ENCODE measurements at places on chromosomes 13 and 19.

- no peak for DNase-seq
These were observed 74.9 kb downstream of the SOX1 start for GRCh38 chr13:112141643-112142400.

GRCh38 chr13:48118030-48118429, 23.1 kb upstream of the MED4 start:
- no peak for DNase-seq

- peak; percentile 57 for DNase-seq
These were observed 10.6 kb downstream of the FZR1 start for GRCh38 chr19:3516675-3517207.

- DNase-seq, result no peak
These were observed 11.7 kb upstream of the ZNF14 start for GRCh38 chr19:19744641-19745040.

- DNase-seq, result no peak
These were observed 3.2 kb downstream of the EHD2 start for GRCh38 chr19:47716270-47716937.

GRCh38 chr13:90883592-90883991, 463.9 kb upstream of the MIR17HG start:
- no peak for DNase-seq

GRCh38 chr19:2053601-2054389, 2.8 kb upstream of the MKNK2 start:
- no peak for DNase-seq

- DNase-seq, result no peak
These were observed 11.7 kb downstream of the NKPD1 start for GRCh38 chr19:45149129-45149528.

- no peak for DNase-seq
These were observed 81.3 kb downstream of the SLITRK6 start for GRCh38 chr13:85717921-85718320.

- DNase-seq, result no peak
These were observed 55.6 kb downstream of the RCBTB2 start for GRCh38 chr13:48477191-48477855.

DNA sequence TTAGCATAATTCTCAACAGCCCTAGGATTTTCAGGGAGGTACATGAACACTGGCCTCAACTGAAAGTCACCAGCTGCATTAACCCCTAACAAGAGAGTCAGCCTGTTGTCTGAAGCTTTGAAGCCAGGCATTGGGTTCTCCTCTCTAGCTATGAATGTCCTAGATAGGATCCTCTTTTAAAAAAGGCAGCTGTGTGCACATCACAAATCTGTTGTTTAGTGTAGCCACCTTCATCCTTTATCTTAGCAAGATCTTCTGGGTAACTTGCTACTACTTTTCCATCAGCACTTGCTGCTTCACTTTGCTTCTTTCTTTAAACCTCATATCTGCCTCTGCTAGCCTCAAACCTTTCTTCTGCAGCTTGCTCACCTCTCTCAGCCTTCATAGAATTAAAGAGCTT, 1692.1 kb downstream of the EFNB2 start:
- DNase-seq, result no peak

Data from NCI-H146 (cell line).